Osteocyte (in vitro differentiated cells): ENCODE measurements at places on chromosomes 2 and 18. TPM values are rescaled to one million over a fixed set of nuclear protein-coding genes. Genes with fewer than 3 reads are reported as not detected.
A peak's percentile ranks its signal among the peaks of the same experiment; 100 is the strongest.

DNA sequence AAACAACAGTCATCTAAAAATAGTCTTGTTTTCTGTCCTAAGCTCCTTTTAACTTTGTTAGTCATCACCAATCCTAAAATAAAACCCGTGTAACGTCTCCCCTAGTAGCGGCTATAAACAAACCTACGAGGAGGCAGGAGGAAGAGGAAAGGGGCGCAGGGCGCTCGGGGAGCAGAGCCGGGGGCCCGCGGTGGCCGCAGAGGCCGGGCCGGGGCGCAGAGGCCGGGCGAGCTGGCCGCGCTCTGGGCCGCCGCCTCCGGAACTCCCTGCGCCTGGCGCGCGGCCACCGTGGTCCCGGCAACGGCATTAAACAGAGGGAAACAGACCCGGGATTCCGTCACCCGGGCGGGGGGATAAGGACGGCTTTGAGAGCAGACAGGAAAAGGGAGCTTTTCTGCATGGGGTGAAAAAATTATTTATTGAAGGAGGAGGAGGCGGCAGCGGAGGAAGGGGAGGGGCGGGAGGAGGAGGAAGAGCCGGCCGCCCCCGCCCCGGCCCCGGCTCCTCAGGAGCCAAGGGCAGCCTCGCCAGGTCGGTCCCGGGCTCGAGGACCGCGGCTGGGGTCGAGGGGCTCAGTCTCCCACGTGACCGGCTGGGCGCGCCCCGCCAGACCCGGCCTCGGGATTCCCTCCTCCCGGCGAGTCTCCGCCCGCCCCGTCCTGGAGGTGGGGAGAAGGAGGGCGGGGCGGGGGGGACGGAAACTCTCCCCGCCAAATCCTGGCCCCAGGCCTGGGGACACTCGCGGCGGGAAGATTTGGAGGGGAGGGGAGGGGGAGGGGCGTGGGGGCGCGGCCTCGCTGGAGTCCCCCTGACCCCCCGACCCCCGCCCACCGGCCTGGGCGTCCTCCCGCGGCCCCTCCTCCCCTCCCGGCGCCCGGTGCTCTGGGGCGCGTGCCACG lies 1.8 kb upstream of the NFATC1 start:
- peak; percentile 96 for DNase-seq

DNA sequence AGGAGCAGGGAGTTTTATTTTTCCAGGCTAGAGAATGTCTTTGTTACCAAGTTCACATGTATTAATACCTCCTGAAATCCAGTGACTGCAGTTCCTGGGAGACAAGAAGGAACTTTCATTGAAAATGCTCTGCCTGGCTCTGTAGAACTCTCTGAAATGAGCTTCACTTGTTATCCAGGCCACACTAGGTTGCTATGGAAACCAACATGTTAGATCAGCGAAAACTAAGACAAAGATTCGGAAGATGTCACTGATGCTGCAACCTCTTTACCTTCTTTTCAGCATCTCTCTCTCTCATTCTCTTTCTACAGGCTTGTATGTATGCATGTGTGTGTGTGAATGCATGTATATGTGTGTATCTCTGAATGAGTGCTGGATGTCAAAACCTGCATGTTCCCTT lies 218.5 kb downstream of the TRIB2 start:
- no peak for DNase-seq

DNA sequence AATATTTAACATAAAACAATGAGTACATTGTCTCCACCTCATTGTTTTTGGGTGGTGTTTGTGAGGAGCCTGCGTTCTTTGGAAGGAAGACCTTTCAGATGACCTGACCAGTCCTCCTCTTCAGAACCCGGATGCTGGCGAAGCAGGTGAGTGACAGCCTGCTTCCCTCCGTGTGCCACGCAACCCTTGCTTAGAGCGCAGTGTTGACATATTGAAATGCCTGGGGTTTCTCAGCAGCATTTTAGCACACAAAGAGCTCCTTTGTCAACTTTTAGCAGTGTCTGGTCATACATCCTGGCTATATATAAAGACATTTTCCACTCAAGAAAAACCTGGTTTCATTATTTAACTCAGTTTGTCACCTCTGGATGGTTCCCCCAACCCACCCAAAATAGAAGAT lies 335.7 kb upstream of the POU3F3 start:
- DNase-seq, result no peak

DNA sequence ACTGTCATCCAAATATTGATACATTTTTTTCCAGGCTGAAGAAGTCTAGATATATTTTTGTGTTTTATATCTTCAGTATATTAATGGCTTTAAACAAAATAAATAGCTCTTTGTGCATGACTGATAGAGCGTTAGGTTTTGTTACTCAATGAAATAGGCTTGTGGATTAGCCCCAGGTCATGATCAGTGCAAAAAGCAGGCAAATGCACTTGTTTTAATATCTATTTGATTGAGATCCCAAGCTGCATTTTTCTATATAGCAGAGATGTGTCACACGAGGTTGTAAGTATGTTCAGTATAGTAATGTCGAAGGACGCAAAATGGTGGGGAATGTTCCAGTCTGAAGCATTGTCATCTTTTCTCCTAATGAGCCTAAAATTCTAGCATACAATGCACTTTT lies 198.5 kb downstream of the ZNF407 start:
- DNase-seq, result no peak

DNA sequence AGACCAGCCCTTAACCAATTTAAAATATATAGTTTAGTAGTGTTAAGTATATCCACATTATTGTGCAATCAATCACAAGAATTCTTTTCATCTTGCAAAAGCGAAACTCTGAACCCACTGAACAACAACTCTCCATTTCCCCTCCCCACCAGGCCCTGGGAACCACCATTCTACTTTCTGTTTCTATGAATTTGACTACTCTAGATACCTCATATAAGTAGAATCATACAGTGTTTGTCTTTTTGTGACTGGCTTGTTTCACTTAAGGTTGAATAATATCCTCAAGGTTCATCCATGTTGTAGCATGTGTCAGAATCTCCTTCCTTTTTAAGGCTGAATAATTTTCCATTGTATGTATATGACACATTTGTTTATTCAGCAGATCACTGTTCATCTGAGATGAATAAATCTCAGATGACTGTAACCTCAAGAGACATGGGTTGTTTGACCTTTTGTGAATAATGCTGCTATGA lies 8.1 kb upstream of the SOS1 start:
- DNase-seq, result no peak

DNA sequence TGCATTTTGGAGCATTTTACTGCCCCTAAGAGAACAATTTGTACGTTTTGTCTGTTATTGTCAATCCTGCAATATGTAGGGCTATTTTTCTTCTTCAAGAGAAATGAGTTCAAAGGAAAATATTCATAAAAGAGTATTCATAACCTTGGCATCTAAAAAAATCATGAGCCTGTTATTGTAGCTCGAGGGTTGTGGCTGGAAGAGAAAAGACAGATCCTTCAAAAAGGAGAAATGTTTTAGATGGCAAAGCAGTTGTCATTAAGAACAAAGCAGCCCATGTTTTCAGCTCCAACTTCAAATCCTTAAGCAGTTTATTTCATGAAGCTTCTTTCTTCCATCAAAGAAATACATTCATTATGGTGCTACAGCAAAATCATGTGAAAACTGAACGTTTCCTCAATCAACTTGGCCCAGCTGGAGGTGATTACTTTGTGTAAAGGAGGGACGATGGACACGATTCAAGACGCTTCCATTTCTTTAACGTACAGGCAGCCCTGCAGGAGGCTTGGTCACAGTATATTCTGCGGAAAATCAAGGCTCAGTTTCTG lies 31.4 kb downstream of the QPCT start:
- no peak for DNase-seq

- DNase-seq, result no peak
Measured at GRCh38 chr2:18423636-18424035, 136.8 kb downstream of the RDH14 start.

DNA sequence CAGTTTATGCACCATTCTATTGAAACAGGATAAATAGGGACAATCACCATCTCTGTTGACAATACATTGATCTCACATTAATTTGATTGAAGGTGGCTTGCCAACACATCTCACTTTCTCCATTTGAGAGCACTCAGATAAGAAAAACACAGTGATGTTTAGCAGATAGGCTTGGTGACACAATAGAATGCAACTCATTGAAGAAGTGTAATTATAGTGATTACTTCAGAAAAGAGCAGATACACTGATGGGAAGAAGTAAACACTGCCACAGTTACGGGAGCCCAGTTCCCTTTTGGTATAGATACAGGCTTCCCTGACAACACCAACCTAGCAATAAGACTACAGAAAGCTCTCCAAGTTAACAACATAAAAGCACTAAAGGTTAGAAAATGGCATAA lies 89.1 kb downstream of the FIGN start:
- DNase-seq, result no peak

GRCh38 chr2:51000849-51001617 lies 30.9 kb downstream of the NRXN1 start:
- DNase-seq, result no peak

DNA sequence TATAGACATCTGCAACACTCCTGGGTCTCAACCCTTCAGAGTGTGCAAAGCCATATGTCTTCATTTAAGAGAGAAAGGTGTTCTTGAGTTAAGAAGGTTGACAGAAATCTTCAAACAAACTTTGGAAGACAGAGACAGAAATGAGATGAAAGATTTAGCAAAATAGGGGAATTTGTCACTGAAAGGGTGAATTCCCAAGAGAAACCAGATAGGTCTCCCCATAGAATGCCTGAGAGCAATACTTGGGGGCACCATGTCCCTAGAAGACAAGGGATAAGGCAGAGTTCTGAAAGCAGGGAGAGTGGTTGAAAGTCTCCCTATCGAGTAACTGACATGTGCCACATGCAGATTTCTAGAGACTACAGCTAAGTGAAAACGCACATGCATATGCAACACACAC lies 50.0 kb downstream of the AP1S3 start:
- DNase-seq, result no peak

DNA sequence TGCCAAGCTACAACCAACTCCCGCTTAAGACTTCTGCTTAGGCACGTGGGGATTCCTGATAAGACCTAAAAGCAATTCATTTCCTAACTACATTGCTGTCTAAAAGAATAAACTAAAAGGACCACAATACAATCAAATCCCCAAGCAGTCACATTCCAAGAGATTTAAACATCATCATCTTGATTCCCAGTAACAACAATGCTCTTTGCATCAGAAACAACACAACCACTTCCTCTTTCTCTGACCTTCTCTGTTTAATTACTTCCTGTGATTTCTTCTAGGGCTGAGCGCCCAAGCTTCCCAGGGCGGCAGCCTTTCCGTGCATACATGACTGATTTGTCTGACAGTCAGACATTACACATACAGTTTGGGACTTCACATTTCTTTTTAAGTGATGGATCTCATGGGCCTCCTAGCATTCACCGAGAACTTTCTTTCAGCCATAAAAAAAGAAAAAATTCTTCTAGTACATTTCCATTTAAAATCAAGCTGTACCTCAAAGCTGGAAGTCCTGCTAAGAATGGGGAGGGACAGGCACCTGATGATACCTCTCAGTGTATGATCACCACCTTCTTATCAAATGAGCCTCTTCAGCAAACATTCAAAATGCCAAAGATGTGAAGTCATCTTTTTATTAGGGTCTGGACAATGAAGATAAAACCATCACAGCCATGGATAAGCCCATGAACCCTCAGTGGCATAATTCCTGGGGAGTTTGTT lies 11.5 kb downstream of the SPRED2 start:
- DNase-seq, result no peak

DNA sequence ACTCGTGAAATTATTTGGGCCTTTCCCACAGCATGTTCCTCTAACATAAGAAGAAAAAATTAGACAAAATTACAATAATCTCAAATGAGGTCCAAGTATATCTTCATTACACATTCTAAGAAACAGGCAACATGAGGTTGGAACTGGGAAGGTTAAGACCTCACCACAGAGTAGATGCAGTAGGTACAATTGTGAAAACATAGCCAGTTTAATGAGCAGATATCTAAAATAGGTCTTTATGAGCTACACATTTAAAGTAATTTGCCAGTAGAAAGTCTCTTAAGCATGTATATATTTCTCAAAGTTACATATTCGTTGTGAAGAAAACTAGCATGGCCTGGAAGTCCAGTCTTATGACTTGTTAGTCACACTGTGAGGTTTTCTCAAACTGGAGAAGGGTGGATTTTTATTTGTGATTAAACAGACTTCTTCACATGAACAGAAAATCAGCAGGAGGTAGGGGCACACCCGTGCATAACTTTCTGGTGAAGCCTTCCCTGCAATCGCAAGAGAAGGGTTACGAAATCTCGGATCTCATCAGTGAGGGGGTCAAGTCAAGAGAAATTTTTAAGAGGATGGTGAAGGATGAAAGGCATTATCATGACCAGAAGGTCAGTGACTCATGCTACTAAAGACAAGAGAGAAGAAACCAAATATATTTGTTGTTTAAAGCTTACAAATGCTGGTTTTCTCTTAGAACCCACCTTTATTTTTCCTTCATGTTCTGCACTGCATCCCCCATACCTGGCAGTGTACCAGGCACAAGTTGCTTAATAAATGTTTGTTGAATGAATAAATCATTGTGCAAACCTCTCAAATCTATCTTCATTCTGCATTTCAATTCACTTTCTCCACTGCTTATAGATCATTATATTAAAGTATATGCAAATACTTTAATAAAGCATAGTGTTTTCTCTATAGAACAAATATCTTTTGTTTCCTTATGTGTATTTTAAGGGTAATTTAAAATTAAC lies 5.1 kb upstream of the RAB27B start:
- DNase-seq, result no peak

- DNase-seq, result no peak
Measured at GRCh38 chr2:28640260-28640907, 111.2 kb upstream of the PPP1CB start.

GRCh38 chr2:206962966-206963365 lies 23.6 kb downstream of the CPO start:
- DNase-seq, result no peak

DNA sequence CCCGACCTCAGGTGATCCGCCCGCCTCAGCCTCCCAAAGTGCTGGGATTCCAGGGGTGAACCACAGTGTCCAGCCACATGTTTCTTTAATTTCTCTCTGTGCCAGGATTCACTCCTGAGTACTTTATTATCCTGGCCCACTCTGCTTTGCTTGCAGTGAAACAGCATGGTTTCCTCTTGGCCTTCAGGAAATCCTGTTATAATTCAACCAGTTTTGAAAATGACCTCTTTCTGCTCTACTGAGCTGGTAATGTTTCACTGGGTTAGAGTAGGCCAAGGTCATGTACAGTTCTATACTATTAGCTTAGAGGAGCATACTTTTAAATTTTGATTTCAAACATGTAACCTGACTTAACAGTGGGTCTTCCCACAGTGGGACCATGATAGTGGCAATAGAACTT lies 90.6 kb upstream of the PELI1 start:
- DNase-seq, result no peak

SDC1 gene
- 11.1 and 11.6 TPM in 2 replicates for total RNA-seq

ACMSD gene
- total RNA-seq, result not detected in 2 replicates

HJURP gene
- 7.7 and 7.9 TPM in 2 replicates for total RNA-seq

TMEM37 gene
- total RNA-seq, result 0.21 and 0.40 TPM in 2 replicates

UGT1A7 gene
- not detected in 2 replicates for total RNA-seq

NTSR2 gene
- total RNA-seq, result not detected in 2 replicates
